ENCODE measurements at places on chromosomes 5 and 9.

DNA sequence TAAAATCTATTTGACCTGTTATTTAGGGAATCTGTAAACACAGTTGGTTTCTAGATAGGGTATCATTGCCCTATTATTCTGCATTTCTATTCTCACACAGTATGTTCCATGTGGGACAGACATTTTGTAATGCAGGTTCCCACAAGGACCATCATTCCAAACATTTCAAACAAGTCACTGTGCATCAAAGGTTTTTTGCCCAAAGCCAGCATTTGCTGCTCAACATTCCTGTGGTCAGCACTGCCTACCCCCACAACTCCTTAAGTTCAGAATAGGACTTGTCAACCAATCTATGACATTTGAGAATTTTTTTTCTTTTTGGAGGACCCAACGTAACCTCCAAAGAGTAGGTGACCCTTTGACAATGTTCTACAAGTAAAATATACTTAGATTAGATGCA, 95.7 kb downstream of the LPAR1 start:
- DNase-seq = peak; percentile 94

DNA sequence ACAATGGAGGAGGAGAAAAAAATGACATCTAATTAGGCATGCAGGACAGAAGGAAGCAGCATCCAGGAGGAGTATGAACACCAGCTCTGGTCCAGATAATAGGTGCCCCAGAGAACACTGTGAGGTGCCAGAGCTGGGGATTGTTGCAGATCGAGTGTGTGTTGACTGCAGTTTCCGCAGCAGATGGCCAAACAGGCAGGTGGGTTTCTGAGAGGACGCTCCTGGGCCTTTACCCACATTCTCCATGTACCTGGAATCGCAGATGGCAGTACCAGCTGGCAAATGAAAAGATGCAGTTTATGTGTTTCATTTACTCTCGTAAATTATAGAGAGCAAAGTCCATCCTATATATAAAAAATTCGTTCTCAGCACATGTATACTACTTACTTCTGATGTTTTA, 182.2 kb upstream of the ISL1 start:
- DNase-seq = no peak

DNA sequence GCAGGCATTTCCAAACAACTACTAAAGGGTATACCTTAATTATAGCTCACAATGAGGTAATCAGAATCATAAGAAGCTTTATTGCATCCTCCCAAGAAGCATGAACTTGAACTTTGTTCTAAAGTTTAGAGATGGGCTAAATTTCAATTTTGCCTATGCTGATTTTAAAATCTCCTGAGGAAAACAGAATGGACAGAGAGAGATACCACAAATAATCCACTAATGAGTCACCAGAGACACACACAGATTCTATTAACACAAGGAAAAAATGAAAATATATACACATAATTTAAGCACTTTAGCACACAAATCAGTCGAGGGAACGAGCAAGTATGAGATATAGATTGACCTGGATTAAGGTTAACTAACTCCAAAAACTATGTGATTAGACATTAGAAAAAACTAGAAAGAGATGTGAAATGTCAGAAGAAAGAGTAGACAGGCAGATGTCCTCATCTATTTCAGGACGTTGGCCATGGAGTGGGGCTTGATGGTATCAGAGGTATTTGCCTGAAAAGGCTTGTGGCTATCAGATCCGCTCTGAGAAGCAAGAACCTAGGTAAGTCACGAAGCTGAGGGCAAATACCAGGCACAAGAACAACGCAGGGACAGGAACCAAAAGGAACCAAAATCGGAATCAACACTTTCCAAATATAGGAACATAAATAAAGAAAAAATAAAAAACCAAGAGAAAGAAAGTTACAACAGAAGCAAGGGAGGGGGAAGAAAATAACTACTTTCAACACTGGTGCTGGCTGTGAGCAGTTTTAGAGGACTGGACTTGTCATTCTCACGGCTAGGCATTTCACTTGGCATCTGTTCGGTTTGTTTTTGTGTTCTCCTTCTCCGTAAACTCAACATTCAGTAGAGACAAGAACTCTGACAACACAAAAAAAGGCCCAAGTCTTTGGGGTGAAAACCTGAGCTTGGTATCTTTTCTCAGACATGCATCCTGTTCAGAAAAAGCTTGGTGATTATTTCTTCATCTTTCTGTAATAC, 294.6 kb upstream of the PUM3 start:
- peak; percentile 11 for DNase-seq

DNA sequence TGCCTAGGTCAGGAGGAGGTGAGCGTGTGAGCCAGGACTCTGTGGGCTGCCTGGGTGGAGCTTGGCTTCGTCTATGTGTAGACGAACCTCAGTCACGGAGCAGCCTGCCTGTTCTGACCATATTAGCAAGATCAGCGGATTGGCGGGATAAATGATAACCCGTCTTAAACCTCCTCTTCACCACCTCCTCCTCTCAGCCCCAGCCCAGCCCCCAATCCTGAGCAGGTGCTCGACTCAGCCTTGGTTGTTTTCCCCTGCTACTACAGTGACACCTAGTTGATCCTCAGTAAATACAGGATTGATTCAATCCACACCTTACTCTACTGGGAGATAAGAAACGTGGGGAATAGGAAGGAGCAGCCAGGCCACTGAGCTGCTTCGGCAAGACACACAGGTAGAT, 286.1 kb downstream of the IRX2 start:
- no peak for DNase-seq

GRCh38 chr5:98470747-98471146, 302.7 kb upstream of the RGMB start:
- DNase-seq = peak; percentile 66
